ENCODE measurements at places on chromosomes 1 and 21.

DNA sequence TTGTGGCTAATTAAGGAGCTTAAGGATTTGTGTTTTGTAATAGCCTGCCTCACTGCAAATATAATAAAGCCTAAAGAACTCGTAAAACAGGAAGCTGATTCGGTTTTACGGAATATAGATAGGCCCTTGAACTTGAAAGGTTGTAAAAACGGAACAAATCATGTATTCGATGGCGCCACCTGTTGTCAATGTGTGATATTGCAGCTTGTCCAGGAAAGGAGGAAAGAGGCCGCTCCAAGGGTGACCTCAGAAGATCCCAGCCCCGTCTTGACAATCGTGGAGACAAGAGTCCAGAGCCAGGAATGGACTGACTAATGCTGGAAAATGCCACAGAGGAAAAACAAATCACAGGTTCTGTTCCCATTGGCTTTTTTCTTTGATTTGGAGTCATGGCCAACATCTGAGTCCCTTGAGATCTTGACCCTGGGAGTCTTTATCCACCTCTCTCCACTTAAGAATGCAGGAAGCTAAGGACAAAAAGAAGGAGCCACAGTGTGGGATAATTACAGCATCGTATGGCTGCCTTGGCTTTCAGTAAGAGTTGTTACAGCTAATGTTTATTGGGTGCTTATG lies 7.0 kb upstream of the IGSF21 start:
- peak; percentile 89 for DNase-seq

DNA sequence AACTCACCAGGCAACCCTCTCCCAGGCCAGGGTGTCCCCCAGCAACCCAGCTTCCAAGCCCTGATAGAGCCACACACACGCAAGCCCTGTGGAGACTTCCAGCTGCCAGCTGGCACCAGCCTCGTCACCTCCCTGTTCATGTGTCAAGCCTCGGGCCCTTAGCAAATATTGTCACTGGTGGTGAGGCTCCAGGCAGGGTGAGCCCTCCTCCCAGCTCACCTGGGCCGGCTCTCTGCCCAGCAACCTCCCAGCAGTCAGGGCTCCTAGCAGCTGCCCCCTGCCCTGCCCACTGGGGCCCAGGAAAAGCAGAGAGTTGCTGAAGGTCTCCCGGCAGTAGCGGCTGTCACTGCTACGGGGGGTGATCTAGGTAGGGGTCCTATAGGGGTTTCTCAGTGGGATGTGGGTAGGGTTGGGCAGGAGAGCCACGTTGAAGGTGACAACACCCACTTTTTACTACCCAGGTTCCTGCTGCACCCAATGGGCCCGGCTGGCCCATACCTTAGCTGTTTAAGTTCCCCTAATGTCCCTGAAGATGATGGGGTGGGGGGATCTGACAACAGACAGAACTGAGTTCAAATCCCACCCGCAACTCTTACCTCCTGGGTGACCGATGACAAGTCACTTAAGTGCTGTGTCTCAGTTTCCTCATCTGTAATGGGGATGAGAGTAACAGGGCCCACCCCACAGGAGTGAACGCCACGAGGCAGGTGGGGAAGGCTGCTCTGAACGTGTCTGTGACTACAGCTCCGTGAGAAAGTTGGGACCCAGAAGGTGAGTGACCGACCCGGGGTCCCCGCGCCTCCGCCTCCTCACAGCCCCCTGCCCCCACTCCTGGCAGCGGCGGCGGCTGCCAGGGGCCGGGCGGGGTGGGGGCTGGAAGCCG lies 678 bp downstream of the TTC39A start:
- no peak for DNase-seq

GRCh38 chr1:64608005-64608650 lies 136.7 kb upstream of the RAVER2 start:
- DNase-seq = no peak

DNA sequence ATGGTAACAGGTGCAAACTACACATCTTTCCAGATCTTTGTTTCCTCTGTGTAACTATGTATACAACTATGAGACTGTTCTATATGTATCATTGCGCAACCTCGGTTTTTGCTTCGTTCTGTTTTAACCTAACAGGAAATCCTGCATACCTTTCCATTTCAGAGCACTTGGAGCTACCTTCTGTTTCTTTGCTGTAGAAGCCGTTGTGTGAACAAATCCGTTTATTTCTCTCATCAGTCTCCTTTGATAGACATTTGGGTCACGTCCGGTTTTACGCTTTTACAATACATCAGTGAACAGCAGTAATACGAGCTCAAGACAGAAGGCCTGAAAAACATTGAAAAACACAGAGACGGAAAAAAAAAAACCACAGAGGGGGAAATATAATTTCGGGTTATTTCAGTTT lies 10.5 kb downstream of the ATP5IF1 start:
- peak; percentile 28 for DNase-seq

DNA sequence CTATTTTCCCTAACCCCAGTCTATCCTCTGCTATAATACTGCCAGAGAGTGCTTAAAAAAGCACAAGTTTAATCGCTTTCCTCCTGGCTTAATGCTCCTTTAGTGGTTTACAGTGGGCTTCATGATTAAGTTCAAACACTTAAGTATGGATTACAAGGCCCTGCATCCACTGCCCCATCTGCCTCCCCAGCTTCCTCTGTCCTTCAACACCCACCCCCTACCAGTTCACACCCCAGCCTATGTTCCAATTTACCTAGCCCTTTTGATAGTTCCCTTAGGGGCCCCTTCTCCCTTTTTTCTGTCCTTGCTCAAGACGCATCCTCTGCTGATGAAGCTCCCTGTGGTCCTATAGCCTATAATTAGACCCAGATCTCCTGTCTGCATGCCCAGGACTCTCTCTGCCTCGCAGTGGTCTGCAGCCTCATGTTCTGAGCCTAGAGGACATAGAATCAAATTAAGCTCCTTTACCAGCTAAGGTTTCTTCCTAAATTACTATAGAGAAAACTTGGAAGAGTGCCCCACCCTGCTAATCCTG lies 212.5 kb downstream of the FGGY start:
- peak; percentile 99 for DNase-seq

GRCh38 chr1:196651637-196652215 lies at the start of gene CFH:
Gene CFH (plus strand): TSS chr1:196652043. CDS start chr1:196652118, 75 bp downstream.
- DNase-seq = no peak

- DNase-seq = peak; percentile 81
These were observed 9.8 kb upstream of the SSX2IP start for GRCh38 chr1:84700070-84700469.

- no peak for DNase-seq
These were observed 67.2 kb downstream of the UCK2 start for GRCh38 chr1:165894591-165894990.

DNA sequence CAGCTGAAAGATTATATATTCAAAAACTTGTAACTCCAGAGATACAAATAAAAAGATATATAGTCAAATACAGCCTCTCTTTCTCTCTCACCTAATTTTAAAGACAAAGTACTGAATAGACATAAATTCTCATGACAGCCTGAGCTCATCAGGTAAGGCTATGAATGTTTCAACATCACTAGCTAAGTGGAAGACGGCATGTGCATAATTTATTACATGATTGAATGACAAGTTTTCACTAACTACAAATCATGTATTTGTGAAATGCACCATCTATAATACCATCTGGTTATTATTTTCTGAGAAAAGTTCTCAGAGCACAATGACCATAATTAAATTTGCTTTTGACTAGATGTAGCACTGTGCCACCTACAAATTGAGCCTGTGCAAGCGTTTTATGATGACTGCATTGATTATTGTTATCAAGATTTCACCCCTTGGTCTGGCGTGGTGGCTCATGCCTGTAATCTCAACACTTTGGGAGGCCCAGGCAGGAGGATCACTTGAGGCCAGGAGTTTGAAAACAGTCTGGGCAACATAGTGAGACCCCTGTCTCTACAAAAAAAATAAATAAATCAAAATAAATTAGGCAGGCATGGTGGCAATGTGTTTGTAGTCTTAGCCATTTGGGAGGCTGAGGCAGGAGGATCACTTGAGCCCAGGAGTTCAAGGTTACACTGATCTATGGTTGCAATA lies 128.2 kb downstream of the APP start:
- DNase-seq = no peak

- no peak for DNase-seq
These were observed 93.4 kb downstream of the CD58 start for GRCh38 chr1:116477429-116477828.

DNA sequence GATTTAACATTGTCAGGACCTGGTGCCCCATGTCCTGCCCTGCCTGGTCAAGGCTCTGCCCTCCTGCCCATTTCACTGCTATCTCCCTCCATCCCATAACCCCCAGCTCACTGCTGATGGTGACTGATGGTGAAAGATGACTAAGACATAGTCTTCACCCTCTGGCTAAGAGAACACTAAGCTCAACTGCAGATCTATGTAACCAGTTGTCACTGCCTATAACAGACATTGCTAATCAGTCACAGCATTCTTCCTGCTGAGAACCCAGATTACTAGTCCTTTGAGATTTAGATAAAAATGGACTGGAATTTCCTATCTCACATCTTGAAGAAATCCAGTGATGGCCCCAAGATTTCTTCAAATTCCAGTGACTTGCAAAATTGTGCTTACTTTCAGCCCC lies 8.0 kb upstream of the ZNF362 start:
- no peak for DNase-seq

- no peak for DNase-seq
These were observed 116.9 kb downstream of the PTPRC start for GRCh38 chr1:198755715-198756114.
